ENCODE measurements at places on chromosomes 5 and 9.

- no peak for DNase-seq
Observed at GRCh38 chr5:68086439-68086838, 129.1 kb upstream of the PIK3R1 start.

DNA sequence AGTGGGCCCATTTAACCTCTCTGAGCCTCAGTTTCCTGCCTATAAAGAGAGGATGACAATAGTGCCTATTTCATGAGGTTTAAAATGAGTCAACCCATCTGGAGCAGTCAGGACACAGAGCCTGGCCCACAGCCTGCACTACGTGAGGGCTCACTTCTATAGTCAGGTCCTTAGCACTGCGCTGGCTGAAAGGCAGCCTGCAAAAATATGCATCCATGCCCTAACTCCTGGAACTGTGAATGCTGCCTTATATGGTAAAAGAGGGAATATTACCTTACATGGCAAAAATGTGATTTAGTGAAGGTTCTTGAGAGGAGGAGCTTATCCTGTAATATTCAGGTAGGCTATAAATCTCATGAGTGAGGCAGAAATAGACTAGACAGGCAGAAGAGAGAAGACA is 98.5 kb downstream of the GABBR2 start:
- DNase-seq: no peak

- DNase-seq: no peak
Observed at GRCh38 chr9:69221036-69221435, 47.0 kb downstream of the TJP2 start.

DNA sequence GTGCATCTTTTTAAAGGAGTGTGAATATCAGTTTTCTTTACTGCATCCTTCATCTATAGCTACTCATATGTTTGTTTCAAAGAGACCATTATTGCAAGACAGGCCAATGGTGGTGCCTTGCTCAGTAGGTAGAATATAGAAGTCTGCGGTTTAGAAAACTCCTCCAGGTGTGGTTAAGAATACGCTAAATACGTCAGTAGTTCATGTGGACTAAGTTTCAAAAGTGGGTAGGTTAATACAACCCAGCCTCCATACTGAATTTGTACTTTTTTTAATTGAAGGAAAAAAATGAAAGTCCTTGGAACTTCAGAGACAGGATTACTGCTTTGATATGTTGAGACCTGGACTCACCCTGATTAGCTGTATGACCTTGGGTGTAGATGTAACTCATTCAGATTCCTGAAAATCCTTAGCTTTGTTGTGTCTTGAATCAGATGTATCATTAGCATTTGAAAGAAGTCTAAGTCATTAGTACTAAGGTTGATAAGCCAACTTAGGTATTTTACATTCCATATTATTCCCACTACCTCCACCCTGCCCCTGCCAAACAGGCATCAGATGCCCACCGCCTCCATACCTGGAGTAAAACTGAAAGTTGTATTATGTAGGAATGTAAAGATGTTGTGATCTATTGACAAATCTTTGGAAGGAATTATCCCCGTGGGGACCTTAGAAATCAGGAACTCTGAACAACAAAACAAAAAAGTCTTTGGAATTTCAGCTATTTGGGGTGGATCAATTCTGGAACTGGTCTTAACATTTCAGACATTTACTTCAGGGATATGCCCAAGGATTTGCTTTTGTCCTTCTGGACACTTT is 6.1 kb downstream of the BASP1 start:
- DNase-seq: no peak

DNA sequence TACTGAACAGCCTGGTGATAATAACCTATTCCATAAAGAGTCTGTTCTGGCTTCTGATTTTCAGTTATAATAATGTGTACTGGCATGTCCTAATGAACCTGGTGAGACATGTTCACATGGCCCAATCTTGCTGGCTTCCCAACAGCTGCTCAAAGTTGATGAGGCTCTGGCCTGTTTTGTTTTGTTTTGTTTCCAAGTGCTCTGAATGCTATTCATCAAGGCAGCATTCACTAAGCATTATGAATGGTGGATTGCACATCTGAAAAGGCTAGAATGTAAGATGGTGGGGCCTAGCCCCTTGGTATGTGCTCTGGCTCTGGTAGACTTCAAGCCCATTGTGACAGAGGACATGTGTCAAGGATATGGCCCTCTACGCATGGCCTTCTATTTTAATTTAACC is 388.5 kb downstream of the PSAT1 start:
- DNase-seq: no peak

DNA sequence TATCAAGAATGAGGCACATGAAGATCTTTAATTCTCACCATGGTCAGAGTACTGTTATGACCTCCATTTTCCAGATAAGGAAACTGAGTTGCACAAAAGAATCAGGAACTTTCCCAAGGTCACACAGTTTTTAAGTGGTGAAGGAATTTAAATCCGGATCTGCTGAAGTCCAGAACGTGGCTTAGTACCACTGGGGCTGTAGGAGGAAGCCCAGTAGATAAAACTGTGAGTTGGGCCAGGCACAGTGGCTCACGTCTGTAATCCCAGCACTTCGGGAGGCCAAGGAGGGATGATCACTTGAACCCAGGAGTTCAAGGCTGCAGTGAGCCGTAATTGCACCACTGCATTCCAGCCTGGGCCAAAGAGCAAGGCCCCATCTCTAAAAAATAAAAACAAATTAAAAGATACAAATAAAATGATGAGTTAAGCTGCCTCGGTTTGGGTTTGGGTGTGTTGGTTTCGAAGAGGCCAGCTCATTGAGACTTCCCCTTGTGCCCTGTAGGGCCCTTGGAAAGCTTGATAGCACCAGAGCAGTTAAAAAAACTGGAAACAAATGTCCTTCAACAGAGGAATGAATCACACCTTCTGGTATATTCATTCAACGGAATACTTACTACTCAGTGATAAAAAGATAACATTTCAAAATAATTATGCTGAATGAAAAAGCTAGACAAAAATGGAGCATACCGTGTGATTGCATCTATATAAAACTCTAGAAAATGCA is 20.1 kb downstream of the ATOX1 start:
- DNase-seq: no peak

DNA sequence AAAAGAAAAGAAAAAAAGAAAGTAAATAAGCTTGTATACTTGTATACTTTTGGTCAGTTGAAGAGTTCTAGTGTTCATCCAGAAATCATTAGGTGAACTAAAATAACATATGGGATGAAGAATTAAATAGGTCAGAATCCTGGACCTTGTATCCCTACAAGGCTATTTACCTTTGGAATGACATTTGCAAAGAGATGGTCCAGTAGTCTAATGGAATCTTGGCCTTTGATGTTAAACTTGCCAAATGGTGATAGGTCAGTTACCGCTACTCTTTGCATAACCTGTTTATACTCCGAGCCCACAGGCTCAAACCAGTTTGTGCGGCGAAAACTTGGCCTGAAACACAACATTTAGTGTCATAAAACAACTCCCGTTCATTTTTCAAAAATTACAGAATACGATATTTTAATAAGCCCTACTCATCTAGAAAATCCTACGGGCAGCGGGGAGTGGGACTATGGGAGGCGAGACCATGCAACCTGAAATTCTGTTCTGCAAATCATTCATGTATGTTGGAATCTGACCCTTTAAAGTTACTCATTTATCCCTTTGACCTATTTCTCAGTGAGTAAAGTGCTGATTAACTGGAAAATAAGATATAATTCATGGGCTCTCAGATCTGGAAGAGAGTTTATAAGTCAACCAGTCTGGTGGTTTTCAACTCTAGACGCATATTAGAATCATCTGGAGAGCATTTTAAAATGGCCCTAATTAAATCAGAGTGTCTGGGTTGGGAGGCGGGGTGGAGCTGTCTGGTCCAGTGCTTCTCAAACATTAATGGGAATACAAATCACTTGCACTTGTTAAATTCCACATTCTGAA is 38.6 kb downstream of the DMGDH start:
- no peak for DNase-seq

DNA sequence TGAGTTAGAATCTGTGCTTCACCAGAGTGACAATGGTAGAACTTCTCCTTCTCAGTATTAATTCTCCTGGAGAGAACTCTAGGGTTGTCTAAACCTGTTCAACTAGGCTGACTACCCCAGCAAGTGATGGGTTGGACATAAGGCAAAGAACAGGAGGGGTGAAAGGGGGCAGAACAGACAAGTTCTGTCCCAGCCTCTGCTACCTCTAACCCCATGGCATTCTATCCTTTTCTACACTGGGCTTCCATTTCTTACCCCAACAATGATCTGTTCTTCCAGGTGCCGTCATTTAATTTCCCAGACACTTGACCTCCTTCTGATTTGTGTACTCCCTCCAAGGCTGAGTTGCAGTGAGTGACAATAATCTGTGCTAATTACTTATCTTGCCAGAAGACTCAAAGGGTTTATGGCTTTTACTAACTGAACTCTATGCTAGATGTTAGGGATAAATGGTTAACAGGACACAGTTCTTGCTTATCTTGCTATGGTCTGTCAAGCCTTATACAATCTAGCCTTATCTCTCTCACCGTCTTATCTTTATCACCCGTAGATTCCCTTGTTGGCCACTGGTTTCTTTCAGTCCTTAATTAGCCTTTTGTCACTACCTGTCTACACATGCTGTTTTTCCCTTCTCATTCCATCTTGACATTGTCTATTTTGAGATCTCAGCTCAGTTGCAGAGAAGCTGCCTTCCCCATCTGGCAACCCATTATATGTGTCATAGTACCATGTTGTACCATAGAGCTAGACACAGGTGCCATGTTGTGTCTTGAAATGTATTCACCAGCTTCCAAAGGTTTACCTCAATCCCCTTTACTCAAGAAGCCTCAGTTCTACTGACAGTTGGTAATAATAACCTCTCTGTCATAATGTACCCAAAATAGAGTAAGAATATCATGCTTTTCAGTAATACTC is 10.0 kb upstream of the MATR3 start:
- DNase-seq: no peak

DNA sequence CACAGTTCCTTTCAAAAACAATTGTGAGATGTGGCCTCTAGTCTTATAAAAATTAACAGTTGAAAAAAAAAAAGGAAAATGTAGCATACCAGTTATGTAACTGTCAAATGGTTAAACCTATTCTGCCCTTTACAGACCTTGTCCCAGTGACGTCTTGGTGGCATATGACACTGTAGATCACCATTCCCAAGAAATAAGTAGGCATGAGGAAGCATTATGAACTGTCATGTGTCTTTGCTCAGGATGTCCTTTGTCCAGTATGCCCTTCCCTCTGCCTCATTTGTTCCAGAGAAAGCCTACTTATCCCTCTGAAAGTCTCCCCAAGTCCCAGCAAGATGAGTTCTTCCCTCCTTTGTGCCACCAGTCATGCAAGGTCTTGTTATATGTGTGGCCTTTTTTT is 63.2 kb downstream of the PAM start:
- no peak for DNase-seq

- DNase-seq: no peak
Observed at GRCh38 chr5:18072600-18072999, 438.3 kb downstream of the TAF11L14 start.

DNA sequence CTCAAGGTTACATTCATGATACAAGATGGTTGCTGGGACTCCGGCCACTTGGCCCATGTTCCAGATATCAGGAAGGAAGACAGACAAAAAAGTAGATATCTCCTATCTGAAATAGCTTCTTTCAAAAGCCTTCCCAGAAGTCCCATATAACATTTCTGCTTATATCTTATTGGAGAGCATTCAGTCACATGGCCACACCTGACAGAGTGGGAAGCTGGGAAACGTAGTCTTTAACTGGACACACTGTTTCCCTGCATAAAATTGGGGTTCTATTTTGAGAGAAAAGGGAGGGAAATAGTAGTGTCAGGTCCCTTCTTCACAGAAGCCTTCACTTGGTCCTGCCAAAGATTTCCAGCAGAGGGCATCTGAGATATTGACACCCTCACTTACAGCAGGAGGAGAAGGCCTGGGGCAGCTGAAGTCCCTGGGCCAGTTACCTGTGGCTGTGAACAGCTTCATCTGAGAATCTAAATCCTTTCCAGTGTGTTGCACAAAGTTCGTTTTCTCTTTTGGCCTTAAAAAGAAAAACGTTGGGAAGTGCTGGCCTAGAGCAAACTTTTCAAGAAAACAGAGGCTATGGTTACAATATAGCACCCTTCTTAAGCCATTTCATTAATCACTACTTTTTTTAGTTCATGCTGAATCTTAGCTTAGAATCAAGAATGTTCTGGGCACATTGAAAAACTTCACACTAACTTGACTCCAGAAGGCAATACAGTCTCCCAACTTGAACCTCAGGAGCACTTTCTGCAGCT is 33.5 kb downstream of the SPEF2 start:
- DNase-seq: peak; percentile 81

GRCh38 chr9:36787709-36788108 is 215.0 kb downstream of the MELK start:
- DNase-seq: no peak

DNA sequence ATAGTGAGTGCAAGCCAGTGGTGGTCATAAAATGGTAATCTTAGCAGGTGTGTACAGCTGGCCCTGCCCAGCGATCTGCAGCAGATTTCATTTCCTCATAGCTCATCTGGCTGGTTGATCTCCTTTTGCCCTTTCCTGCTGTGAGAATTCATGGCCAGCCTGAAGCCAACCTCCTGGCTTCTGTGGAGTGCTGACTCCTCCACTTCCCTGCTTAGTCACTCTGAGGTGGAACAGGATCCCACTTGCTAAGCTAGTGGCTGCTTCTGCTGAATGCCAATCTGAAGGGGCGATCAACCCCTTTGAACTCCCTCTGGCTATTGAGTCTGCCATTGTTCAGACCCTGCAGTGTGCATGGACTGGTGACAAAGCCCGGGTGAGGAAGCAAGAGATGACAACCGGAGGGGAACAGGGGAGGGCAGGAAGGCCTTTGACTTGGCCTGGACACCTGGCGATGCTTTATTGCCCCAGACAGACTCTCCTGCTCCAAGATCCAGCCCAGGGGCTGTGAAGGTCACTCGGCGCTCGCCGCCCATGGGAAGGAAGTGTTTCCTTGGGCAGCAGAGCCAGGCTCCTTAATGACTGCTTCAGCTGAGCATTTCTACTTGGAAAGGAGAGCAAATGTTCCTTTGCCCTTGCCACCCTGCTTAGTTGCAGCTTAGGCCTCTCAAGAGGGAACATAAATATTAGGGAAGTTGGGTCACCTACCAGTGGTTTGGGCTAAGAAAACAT is 341.1 kb downstream of the ZSWIM6 start:
- no peak for DNase-seq

- DNase-seq: no peak
Observed at GRCh38 chr5:111730659-111731382, 26.2 kb downstream of the NREP start.

DNA sequence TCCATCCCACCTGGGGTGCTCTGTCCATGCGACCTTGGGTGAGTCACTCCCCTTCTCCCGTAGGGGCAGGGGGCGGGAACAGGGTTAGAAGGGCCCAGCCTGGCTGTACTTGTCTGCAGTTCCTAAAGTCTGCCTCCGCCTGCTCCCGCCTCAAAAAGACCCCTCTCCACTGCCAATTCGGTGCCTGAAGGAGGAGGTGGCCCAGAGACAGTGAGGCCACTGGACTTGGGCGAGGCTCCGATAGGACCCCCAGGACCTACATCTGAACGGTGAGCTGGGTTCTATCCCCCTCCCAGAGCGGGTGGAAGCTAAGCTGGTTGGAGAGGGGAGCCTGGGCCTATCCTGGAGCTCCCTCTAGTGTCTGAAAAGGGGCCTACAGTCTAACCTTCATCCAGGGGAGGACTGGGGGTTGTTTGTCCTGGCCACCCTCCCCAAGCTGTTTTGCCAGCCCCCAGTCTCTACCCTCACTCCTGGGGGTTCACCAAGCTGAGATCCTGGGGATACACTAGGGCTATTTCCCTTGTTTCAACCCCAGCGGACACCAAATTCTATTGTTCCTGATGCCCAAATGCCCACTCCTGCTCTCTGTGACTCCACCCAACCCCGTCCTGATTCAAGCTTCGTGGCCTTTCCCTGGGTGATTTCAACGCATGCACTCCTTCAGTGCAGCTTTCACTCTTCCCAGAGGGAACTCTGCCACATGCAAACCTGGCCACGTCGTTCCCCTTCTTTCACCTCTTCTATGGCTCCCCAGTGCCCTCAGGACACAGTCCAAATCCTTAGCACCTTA is 6.1 kb upstream of the CRB2 start:
- DNase-seq: peak; percentile 72

Measured in CD4-positive, alpha-beta T cell treated with Interleukin-2 at 100 ng/mL for 4 hours (primary cell).